ENCODE measurements at places on chromosomes 7 and 10.

GRCh38 chr7:17498230-17498629 lies 199.8 kb downstream of the AHR start:
- no peak for DNase-seq

DNA sequence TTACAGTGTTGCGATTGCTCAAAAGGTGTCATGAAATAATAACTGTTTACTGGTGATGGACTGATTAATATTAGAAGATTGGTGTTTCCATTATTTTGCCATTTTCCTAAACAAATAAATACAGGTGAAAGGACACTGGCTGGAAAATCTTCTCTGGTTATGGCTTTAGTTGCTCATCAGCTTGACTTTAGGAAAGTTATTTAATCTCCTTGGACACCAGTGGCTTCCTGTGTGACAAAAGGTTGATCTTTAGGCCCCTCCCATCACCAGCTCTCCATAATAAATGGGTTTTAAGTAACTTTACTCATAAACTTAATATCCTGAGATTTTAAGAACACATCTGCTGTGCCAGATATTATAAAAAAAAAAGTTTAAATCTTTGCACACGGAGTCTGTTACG lies 737 bp downstream of the CABCOCO1 start:
- DNase-seq: peak; percentile 8

DNA sequence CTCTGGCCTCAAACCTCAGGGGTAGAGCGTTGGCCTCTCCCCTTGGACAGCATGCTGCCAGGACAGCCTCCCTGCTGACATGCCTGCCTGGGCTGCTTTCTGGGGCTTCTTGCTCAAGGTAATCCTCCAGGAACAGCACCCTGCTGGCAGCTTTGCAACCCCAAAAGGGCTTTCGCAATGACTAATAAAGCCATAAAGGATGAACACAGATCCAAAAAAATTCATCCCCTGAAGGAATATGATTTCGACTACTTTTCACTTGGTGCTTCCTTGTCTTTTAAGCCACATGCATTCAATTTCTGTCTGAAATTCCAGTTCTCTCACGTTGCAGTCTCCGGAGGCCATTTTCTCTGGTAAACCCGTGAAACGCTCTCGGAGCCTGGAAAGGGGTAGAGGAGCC lies 15.1 kb upstream of the SH3PXD2A start:
- peak; percentile 67 for DNase-seq

DNA sequence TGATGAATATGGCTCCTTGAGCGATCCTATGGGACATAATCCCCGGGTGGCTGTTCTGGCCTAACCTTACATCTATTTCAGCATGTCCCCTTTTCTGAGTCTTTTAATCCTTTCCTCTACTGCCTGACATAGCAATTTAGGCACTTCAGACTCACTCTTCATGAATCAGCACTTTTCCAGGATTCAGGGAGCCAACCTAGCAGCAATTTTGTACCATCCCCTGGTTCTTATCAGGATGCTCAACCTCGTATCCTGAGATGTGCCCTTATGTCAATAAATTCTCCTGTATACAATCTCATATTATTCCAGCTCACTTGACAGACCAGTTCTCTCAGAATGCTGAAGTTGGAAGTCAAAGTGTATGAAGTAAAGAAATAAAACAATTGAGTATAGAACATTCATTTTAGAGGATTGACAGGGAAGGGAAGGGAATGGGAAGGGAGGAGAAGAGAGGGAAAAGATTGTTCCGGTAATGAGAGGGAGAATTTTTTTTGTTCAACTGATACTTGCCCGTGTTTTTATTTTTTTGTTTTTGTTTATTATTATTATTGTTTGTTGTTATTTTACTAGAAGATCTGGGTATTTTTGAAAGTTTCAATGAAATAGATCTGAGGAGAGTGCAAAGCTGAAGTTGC lies 8.2 kb upstream of the ZC3HAV1 start:
- DNase-seq: no peak

- no peak for DNase-seq
Observed at GRCh38 chr7:120998996-120999565, 10.6 kb downstream of the CPED1 start.

- DNase-seq: no peak
Observed at GRCh38 chr10:101182936-101183335, 46.3 kb downstream of the LBX1 start.

GRCh38 chr7:70347463-70348254 lies 749.4 kb downstream of the AUTS2 start:
- DNase-seq: no peak

DNA sequence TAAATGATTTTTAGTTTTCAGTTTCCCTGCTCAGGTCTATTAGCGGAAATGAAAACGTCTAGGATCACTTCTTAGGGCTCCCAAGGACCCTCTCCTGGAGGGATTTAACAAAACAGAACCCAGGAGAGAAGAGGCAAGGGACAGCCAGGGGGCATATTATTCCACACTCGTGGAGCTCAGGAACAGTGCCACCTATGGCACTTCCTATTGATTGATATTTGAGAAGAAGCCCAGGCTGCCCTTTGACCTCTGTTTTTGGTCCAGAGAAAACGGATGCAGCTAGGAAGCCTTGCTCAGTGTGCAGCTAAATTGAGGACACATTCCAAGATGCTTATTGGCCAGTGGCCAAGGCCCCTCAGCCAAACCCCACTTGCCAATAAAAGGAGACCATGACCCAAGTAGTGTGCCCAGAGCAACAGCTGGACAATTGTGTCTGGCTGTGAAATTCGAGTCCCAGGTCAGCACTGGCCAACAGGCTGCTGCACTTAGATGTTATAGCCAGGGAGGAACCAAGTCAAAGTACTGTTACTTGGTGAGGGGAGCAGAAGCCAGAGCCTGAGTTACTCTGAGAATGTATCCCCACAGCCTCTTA lies 24.0 kb upstream of the GPNMB start:
- DNase-seq: no peak

Data from choroid plexus epithelial cell (primary cell).